Renal cortical epithelial cell (primary cell): ENCODE measurements at places on chromosomes 6 and 20. TPM values are rescaled to one million over a fixed set of nuclear protein-coding genes. Genes with fewer than 3 reads are reported as not detected.
A peak's percentile ranks its signal among the peaks of the same experiment; 100 is the strongest.

DNA sequence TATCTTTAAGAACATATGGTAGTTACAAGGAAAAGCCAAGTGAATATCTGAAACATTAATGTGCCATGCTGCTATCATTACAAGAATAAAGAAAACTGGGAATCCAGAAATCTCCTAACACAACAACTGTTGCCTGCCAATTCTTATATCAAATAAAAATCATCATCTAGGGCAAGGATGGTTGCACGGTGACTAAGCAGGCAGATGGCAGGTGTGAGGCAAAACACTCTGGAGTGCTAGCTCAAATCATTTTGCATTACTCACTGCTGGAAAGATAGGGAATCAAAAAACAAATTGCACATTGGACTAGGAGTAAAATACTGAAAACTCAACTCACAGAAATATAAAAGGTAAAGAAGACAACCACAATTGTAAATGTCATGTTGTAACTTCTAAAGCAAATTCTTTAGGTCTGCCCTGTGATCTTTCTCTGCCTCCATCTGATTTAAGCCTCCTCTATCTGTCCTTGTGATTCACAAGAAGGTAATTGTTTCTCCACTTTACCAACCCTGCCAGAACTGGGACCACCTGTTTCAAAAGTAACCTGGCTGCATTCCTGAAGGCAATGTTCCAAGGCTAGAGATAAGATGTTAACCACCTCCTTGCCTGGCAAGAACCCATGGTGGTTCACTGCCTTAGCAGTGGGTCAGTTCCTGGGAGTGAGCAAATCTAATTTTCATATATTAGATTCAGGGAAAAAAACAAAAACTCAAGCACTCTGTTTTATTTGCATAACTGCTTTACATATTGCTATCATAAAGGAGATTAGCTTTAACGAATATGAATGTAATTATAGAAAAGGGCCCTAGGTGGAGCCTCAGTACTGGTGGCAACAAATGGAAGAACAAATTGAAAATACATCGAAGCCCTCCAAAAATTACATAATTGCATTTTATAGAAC, 33.1 kb upstream of the LCA5 start:
- peak; percentile 70 for DNase-seq

- no peak for DNase-seq
Observed at GRCh38 chr6:74366634-74367033, 670.6 kb downstream of the CD109 start.

- DNase-seq = peak; percentile 90
Observed at GRCh38 chr6:128508588-128509296, 11.7 kb downstream of the PTPRK start.

DNA sequence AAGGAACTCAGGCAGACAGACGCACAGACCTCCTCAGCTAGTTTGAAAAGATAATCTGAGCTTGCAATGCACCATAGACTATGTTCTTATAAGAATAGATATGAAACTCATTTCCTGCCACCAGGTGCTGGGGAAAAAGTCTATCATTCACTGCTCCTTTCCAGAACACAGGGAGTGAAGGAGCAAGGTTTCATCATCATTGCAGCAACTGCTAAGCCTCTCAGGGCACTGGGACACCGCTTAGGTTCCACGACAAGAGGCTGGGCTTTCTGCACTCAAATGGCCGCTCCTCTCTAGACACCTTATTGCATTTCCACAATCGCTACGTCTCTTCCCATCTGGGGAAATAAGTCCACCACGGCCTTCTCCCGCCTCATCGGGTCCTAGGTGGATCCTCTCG, 418.5 kb upstream of the JARID2 start:
- no peak for DNase-seq

- no peak for DNase-seq
Observed at GRCh38 chr6:113833537-113833936, 23.6 kb upstream of the MARCKS start.

DNA sequence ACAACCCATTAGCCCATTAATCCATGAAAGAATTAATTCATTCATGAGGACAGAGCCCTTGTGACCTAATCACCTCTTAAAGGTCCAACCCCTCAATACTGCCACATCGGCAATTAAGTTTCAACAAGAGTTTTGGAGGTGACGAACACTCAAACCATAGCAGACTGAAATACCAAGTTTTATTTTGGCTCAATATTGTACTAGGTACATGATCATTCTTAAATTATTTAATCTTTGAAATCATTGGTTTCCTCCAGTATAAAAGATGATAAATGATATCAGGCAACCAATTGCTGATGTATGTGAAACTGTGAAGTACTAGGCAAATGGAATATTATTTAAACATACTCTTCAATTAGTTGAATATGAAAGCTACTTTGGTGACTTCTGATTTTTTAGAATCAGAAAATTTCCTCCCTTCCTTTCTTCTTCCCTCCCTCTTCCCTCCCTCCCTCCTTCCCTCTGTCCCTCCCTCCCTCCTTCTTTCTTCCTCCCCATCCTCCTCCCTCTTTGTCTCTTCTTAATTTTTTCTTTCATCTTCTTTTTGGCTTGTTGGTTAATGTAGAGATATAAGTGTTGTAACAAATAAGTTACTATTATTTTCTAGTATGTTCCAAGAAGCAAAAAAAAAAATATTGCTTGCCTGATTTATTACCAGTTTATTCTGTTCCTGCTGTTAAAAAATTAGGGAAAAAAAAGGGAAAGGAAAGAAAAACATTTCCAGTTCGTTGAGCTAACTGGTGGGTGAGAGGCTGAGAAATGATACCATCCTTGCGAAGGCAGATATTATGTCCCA, 233.9 kb upstream of the ZNF217 start:
- DNase-seq = no peak

DNA sequence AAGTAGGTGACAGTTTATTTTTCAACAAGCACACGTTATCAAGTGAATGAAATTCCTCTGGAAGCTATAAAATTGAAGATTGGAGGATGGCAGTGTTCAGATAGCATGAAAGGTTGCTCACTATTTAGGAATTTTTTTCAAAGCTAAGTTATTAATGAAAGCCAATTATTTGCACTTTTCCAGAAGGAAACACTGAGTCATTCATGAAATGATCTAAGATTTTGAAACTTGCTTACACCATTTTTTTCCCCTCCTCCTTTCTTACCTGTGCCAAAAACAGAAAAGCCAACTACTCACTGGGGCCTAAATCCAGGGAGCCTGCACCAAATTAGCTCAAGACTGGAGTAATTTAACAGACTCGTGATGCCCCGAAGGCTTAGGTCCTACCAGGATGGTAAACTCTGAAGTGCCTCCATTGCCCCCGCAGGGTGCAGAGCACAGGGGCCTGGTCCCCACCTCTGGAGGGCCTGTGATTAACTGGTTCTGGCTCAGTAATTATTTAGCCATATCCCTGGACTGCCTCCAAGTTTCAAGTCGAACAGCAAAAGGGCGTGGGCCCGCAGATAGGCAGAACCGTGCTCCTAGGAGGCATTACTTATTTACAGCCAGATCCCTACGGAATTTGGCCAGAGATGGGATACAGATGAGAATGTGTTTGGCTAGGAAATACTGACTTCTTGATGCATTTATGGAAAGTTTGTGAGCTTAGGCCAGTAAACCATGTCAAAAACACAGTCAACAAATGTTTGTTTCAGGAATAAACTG, 28.0 kb upstream of the ZNF217 start:
- peak; percentile 99 for DNase-seq

- no peak for DNase-seq
Observed at GRCh38 chr20:35669681-35670080, 5.0 kb upstream of the CPNE1 start.

- peak; percentile 46 for DNase-seq
Observed at GRCh38 chr6:27332692-27333641, 20.9 kb upstream of the POM121L2 start.

The CAPN11 gene
- total RNA-seq = not detected in 2 replicates

The PCSK2 gene
- 0.15 TPM in 1 of 2 replicates, not detected in the other for total RNA-seq

The OTOR gene
- not detected in 2 replicates for total RNA-seq

The TRAPPC3L gene
- total RNA-seq = not detected in 2 replicates
